ENCODE measurements at places on chromosomes 3 and 15.

- H3K27ac ChIP-seq, result no peak overlapping the region
- no peak overlapping the region for H3K4me3 ChIP-seq
- no peak for DNase-seq
- H3K4me1 ChIP-seq, result peaks cover 56% of the 10 kb centered on the region
- H3K27me3 ChIP-seq, result no peaks in the 10 kb centered on the region
These were observed 3.3 kb upstream of the ALAS1 start for GRCh38 chr3:52194485-52195290.

DNA sequence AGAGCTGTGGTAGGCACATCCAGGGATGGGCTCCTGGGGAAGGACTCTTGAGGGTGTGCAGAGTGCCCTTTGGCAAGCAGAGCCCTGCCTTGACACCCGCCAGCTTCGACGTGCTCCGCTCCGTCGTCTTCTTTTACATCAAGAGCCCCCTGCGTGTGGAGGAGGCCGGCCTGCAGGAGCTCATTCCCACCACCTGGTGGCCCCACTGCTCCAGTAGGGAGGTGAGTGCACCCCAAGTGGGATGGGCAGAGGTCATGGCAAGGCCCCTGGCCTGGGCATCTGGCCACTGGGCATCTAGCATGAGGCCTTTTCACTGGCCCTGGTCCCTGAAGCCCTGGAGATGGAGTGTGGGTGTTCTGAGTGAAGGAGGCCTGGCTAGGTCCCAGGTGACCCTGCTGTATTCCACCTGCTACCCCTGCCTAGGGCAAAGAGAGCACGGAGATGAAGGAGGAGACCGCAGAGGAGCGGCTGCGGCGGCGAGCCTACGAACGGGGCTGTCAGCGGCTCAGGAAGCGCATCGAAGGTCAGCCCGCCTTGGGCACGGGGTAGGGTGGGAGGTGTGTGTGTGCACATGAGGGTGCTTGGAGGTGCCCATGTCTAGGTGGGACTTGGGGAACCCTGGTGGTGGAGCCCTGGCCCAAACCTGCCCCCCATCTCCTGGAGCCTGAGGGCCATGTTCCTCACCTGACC is 12.2 kb downstream of the RNF123 start:
- no peak overlapping the region for H3K27ac ChIP-seq
- no peaks in the 10 kb centered on the region for H3K27me3 ChIP-seq
- no peaks in the 10 kb centered on the region for H3K4me1 ChIP-seq
- DNase-seq, result no peak
- H3K4me3 ChIP-seq, result no peak overlapping the region
- H3K36me3 ChIP-seq, result peaks cover 84% of the 10 kb centered on the region

DNA sequence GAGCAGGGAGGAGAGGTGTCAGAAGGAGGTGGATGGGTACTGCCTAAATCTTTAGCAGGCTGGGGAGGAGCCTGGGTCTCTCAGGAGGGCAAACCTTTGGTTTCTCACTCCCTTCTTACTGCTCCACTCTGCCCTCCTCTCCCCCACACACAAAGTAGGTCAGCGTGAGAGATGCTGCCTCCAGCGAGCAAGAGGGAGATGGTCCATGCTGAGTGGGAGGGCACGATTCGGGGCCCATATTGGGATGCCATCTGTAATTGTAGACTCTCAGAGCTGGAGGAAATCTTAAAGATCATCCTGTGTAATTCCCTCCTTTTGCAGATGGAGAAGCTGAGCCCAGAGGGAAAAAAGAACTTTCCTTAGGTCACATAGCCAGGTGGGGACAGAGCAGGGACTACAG is 34.2 kb upstream of the SYN2 start:
- H3K36me3 ChIP-seq, result no peaks in the 10 kb centered on the region
- H3K4me1 ChIP-seq, result no peaks in the 10 kb centered on the region
- peaks cover 6% of the 10 kb centered on the region for H3K27me3 ChIP-seq
- H3K27ac ChIP-seq, result no peak overlapping the region
- DNase-seq, result no peak
- no peak overlapping the region for H3K4me3 ChIP-seq

- no peak for DNase-seq
- no peak overlapping the region for H3K27ac ChIP-seq
- peaks cover 15% of the 10 kb centered on the region for H3K27me3 ChIP-seq
- H3K4me1 ChIP-seq, result no peaks in the 10 kb centered on the region
- H3K36me3 ChIP-seq, result no peaks in the 10 kb centered on the region
- no peak overlapping the region for H3K4me3 ChIP-seq
These were observed 27.3 kb downstream of the SV2B start for GRCh38 chr15:91127236-91127955.
